ENCODE measurements at places on chromosomes 2 and 18.

DNA sequence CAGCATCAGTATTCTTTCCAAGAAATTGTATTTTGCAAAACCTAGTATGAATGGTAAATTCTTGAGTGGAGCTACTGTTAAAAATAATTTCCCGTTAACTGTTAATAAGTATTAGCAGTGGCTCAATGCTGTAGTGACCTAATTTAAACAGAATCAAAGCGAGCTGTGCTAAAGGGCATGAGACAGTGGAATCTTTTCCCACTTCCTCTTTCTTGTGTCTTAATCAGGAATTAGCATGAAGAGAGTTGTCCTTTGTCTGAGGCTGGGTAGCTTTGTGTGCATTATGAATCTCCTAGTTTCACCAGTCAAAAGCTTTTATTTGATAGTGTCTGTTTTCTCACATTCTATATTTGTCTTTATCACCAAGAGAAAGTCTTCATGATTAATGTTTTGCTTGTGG is 298.8 kb upstream of the GCFC2 start:
- no peak for DNase-seq

DNA sequence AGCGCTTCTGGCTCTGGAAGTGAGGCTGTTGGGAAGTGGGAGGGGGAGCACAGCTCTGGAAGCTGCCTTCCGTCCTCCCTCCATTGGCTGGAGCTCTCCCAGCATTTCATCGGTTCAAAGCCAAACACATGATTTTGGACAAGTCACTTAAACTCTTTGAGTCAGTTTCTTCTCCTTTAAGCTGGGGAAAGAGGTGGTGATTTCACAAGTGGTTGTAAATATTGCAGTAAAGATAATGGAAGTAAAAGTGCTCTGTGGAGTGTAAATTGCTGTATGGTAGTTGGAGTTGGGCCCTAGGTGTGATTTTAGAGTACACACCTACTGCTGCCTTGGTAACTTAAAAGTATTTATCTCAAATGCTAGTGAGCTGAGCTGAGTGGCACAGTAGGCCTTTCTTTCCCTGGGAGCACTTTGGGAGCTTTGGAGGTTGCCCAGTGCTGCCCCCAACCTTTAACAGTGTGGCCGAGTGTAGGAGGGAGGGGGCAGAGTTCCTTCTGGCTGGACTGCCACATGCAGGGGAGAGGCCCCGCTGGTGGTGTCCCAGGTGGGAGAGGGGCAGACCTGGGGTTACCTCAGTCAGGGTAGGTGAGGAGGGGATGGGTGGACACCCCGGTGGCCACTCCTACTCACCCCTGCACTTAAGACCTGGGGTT is 54.7 kb downstream of the ASAP2 start:
- no peak for DNase-seq

GRCh38 chr2:112199188-112199587 is 55.7 kb downstream of the ZC3H8 start:
- DNase-seq = no peak

DNA sequence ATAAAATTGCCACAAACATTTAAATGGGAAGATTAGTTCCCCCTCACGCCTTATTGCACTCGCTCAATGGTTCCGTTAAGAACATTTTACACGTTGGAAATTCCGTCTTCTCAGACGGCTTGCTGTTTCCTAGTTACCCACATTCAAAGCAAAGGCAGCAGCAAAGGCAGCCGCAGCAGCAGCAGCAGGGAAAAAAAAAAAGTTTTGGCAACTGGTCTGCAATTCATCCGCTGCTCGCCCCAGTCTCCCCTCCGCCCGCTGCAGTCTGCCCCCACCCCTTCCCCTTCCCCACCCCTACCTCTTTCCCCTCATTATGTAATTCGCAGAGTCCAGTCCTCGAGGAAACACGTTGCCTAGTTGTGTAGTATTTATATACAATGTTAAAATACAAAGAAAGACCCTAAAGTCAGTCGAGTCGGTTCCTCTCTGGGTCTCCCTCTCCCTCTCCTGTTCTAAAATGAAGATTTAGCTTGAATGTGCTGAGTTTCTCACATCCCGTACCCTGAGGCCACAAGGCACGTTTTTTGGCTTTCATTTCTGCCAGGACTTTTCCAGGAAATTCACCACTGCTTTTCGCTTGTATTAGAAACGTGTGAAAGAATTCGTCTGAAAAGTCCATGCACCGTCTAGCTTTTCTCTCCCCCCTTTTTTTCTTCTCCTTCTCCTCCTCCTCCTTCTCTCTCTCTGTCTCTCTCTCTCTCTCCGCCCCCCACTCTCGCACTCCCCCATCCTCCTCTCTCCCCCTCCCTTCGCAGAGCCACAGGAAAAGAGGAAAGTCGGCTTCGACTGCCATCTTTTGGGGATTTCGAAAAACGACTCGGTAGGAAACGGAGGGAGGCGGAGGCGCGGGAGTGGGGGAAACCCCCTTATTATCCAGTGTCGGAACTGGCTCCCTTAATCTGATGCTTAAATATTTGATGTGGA is 140.0 kb downstream of the MEIS1 start:
- DNase-seq = no peak

DNA sequence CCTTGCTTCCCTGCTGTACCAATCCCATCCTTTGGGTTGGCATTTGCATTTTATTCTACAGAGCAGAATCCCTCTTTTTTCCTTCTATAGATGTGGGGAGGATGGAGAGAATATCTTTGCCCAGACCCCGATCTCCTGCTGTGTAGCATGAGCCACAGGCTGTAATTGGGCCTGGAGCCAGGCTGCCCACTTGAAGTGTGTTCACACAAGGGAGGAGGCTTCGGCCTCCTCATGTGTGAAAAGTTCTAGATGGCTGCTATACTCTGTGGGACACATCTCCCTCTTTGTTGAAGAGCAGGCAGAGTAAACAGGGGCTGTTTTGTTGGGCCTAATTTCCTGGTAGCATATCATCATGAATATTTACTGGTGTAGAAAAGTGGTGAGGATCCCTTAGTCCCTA is 126.3 kb downstream of the XRCC5 start:
- no peak for DNase-seq

DNA sequence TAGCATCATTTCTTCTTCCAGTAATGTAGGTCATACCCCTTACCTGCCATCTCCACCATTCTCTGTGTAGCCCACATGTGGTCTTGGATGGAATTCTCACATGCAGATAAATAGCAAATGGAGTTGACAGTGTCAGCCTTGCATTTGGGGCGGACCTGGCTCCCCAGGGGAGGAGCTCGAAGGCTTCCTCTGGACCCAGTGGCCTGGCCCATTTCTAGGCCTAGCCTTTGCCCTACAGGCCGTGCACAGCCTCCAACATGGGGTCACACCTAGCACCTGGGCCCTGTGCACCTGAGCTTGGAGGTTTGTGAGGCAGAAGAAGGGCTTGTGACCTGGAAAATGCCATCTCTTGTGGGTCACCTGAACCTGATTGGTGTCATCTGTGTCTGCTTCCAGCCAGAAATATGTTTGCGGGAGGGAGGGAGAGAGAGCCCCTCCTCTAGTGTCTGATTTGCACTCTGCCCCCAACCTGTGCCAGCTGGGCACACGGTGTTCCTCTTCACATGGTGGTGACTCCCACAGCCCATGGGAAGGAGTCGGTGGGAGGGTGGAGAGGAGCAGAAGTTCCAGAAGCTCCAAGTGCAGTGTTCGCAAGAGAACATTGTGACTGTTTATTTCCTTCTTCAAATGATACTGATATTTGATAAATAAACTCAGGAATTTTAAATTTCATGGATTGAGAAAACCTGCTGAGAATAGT is 33.0 kb downstream of the ITGB1BP1 start:
- no peak for DNase-seq

DNA sequence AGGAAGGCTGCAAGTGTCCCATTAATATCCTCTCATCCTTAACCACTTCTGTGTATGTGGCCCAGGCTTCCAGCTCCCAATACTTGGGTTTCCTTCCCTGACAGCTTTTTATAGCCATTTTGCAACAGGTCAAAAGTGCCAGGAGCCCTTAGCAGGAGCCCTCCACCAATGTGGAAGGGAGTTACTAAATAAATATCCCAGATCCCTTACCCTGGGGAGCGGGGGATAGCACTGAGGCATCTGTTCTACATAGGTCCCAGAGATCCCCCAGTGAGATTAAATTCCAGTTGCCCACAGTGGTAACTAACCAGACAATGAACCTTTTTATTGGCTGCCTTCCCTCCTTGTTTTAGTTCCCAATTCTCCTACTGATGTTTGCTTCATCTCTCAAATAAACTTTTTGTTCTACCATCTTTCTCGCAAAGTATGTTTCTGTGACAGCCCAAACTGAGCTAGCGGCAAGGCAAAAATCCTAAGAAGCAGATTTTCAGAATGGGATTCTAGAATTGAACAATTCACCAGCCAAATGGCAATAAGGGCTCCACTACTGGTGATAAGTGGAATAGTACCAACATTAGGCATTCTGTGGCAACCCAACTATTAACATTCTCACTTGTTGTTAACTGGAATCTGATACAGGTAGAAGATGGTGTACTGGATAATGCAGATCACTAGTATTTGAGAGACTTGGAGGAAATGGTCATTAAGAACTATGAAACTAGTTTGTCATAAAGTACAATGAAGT is 83.9 kb upstream of the MAPRE2 start:
- DNase-seq = no peak

DNA sequence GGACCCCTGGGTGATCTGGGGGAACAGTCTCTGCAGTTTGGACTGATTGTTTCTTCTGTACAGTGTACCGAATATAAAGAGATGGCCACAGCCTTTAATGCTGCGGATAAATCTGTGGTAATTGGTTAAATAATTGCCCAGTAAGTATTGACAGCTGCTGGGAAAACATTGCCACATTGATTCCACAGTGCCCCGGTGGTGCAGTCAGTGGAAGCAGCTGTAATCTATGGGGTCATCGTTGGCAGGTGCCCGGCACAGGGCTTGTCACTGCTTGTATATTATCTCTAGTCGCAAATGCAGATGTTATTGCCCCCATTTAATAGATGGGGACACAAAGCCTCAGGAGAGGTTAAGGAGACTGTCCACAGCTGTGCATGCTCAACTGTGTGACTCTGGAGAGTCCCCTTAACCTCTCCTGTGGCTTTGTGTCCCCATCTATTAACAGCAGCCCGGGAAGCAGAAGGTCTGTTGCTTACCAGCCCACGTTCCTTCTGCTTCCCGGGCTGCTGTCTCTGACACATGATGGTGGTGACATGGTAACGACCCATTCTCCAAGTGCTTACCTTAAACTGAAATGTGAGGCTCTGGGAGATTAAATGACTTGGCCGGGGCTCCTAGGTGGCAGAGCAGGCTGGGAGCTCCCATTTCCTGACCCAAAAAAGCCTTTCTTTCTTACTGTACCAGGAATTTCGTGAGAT is 76.9 kb downstream of the NCK2 start:
- no peak for DNase-seq

- DNase-seq = no peak
Measured at GRCh38 chr2:100470898-100471514, 724 bp downstream of the NMS start.

GRCh38 chr18:77131652-77132368 is 773 bp downstream of the MBP start:
- DNase-seq = peak; percentile 50

DNA sequence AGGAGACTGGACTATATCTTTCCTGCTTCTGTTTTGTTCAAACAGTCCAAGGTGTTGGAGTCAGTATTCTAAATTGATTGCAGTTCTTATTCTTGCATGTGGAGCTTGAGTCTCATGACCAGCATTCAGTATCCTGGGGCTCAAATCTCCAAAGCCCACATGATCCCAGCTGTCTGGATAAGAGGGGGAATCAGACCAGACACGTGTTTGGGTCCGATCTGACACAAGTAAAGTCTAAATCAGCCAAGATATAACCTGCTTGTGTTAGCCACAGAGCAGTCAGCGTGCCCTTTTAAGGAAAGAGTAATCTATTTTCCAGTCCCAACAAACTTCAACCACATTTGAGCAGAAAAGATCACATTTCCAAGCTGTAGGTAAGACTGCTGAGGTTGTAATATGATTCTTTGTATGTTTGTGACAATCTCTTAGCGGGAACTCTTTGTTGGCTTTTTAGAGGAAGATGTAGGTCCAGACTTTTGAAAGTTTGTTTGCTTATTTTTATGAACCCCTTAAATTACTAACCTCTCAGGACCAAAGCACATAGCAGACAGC is 334.6 kb downstream of the SLC4A3 start:
- DNase-seq = no peak

Data from CD4-positive, alpha-beta T cell treated with Interferon gamma for 1 hour (primary cell).